T-cell (primary cell): ENCODE measurements at places on chromosomes 7 and 10. TPM values are rescaled to one million over a fixed set of nuclear protein-coding genes. Genes with fewer than 3 reads are reported as not detected.

DNA sequence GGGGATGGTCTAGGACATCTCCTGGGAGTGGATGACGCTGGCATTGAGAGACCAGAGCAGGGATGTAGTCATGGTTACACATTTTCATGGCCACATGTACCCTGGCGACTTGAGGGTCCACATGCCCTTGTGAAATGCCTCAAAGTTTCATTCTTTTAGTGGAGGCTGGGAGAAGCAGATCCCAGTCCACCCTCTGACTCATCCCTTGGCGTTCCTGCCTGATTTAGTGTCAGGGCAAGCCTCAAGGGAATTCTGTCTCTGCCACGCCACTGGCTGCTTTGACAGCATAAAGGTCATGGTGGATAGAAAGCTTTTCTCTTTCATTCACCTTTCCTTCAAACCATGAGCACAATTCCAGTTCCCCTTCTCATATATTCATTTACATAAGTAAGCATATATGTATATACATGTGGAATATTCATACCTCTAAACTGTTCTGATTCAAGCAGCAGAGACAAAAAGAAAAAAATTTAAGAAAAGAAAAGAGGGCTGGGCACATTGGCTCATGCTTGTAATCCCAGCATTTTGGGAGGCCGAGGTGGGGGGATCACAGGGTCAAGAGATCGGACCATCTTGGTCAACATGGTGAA, 21.8 kb upstream of the KIF5B start:
- H3K27me3 ChIP-seq: no peaks in the 10 kb centered on the region
- H3K4me1 ChIP-seq: no peaks in the 10 kb centered on the region
- no peak overlapping the region for H3K27ac ChIP-seq
- no peak for DNase-seq
- H3K4me3 ChIP-seq: no peak overlapping the region

- no peak overlapping the region for H3K27ac ChIP-seq
- H3K4me1 ChIP-seq: no peaks in the 10 kb centered on the region
- no peaks in the 10 kb centered on the region for H3K36me3 ChIP-seq
- peaks cover 2% of the 10 kb centered on the region for H3K27me3 ChIP-seq
- no peak overlapping the region for H3K4me3 ChIP-seq
Observed at GRCh38 chr10:16184906-16185305, 251.9 kb upstream of the PTER start.

GRCh38 chr10:29600067-29600466, 34.7 kb downstream of the SVIL start:
- H3K4me1 ChIP-seq: no peaks in the 10 kb centered on the region
- H3K27ac ChIP-seq: no peak overlapping the region
- H3K36me3 ChIP-seq: no peaks in the 10 kb centered on the region
- no peak overlapping the region for H3K4me3 ChIP-seq

Gene TSPAN13
- 0.76 TPM for total RNA-seq

Gene TUBAL3
- total RNA-seq: not detected

DNA sequence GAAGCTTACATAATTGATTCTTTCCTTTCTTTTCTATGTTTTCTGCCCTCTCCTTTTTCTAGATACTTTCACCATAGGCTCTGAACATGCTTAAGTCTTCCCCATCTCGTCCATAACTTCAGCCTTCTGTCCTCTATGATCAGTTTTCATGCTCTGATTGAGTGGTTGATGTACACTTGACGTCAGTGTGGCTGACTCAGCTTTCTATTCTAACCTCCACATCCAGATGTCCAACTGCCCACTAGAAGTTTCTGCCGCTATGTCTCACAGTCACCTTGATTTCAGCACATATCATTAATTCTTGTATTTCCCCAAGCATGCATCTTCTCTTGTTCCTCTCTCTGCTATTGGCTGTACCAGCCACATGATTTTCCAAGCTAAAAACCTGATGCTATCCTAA, 15.0 kb downstream of the CDK14 start:
- no peaks in the 10 kb centered on the region for H3K4me1 ChIP-seq
- H3K36me3 ChIP-seq: no peaks in the 10 kb centered on the region
- no peak for DNase-seq

DNA sequence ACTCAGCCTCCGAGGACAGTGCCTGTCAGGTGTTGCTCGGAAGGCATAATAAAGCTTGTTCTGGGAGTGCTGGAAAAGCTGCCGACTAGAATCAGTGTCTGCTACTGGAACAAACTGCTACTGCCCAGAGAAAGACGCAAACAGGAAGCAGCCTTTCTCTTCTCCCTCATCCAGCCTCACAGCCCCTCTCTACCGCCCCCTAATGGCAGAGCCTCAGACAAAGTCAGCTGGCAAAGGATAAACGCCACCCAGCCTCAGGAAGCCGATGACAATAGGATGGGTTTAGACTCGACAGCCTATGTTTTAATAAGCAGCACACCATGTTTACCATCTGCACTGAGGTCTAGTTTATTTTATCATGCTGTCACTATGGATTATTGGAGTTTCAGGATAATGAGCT, 169.5 kb upstream of the LYZL1 start:
- no peak overlapping the region for H3K27ac ChIP-seq
- H3K36me3 ChIP-seq: no peaks in the 10 kb centered on the region
- H3K4me1 ChIP-seq: no peaks in the 10 kb centered on the region
- no peak overlapping the region for H3K4me3 ChIP-seq
- peaks cover 6% of the 10 kb centered on the region for H3K27me3 ChIP-seq

Gene FAM25C
- not detected for total RNA-seq

DNA sequence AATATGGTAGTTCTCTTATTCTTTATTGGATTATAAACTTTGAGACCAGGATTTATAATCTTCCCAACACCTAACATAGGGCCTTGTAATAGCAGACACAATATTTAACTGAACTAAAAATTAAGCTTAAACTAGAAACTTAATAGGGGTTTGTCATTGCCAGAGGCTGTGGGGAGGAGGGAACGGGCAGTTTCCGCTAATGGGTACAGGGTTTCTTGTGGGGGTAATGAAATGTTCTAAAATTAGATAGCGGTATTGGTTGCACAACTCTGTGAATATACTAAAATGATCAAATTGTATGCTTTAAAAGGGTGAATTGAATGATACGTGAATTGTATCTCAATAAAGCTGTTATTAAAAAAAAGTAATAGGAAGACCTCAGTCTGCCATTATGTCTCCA, 45.4 kb downstream of the NT5C2 start:
- no peak overlapping the region for H3K4me3 ChIP-seq
- no peaks in the 10 kb centered on the region for H3K4me1 ChIP-seq
- no peak overlapping the region for H3K27ac ChIP-seq
- DNase-seq: no peak

DNA sequence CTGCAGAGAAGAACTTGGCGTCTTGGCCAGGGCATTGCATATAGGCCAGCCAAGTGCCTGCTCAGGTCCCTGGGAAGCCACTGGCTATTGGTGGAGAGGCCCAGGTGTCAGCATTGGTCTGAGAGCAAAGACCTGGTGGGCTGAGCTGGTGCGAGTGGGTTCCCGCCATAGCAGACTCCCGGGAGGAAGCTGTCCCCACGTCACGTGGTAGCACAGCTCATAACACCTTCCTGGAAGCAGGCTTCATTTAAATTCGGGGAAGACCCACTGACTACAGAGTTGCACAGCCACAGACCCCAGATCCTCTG, 130.5 kb downstream of the WDR37 start:
- no peak for DNase-seq
- H3K36me3 ChIP-seq: no peaks in the 10 kb centered on the region
- no peaks in the 10 kb centered on the region for H3K4me1 ChIP-seq
- peaks cover 49% of the 10 kb centered on the region for H3K27me3 ChIP-seq

GRCh38 chr10:30189238-30189580, 129.8 kb upstream of the JCAD start:
- H3K4me3 ChIP-seq: no peak overlapping the region
- H3K4me1 ChIP-seq: no peaks in the 10 kb centered on the region
- peaks cover 14% of the 10 kb centered on the region for H3K27me3 ChIP-seq
- DNase-seq: no peak

DNA sequence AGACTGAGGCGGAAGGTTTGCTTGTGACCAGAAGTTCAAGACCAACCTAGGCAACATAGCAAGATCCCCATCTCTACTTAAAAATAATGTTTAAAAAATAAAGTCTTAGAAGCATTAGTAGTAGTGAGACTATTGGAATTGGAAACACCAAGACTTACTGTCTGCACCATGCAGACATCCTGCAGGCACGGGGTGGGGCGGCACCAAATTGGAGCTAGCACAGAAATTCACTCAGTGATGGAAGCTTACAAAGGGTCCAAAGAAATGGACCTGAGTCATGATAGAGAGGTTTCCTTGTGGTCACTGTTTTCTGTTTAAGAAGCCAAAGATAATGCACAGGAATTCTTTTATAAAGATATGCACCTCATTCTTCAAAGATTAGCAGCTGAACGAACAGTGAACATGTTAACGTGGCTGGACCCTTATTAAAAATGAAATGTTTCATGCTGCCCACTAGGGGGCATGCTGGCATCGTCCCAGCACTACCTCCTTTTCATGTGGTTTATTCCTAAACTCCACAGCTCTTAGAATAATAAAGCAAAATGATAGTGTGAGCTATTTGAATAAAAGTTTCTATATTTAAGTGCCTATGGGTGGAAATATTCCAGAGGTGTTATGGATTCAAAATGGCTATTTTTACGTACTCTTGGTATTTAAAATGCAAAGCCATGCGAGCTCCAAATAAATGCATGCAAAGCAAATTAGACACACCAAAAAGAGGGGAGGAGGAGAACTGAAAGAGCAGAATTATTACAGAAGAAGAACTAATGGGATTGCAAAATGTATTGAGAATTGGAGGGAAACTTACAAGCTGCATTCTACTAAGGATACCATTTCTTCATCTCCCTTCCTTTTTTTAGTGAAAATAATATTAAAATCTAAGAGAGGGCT, 28.6 kb downstream of the PDSS1 start:
- H3K4me3 ChIP-seq: no peak overlapping the region
- H3K27ac ChIP-seq: no peak overlapping the region
- DNase-seq: peak; percentile 75
- no peaks in the 10 kb centered on the region for H3K27me3 ChIP-seq
- no peaks in the 10 kb centered on the region for H3K4me1 ChIP-seq

Gene TRIM73
- 20.7 TPM for total RNA-seq

DNA sequence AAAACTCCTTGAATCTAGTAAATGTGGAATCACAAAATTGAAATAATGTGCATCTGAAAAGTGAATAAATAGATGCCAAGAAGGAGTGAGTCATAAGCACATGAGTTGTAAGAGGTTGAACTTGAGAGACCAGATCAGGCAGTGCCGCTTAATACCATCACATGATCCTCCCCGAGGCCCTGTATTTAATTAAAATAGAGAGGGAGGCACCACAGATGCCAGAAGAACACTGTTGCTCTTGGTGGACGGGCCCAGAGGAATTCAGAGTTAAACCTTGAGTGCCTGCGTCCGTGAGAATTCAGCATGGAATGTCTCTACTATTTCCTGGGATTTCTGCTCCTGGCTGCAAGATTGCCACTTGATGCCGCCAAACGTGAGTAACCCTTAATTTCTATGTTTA, at the start of gene GPNMB:
Gene GPNMB (plus strand): TSS at position 221 of the 400 bp plus-strand sequence. CDS start 83 bp downstream, at position 304.
- H3K27ac ChIP-seq: no peak within 1 kb of the TSS
- H3K27me3 ChIP-seq: peaks cover 7% of the 10 kb centered on the region
- no peaks in the 10 kb centered on the region for H3K36me3 ChIP-seq
- DNase-seq: no peak

GRCh38 chr7:1423264-1423811, 35.9 kb downstream of the MICALL2 start:
- no peak for DNase-seq
- H3K4me1 ChIP-seq: no peaks in the 10 kb centered on the region
- no peak overlapping the region for H3K4me3 ChIP-seq
- no peak overlapping the region for H3K27ac ChIP-seq
- H3K36me3 ChIP-seq: no peaks in the 10 kb centered on the region

Gene EBLN1
- total RNA-seq: not detected

DNA sequence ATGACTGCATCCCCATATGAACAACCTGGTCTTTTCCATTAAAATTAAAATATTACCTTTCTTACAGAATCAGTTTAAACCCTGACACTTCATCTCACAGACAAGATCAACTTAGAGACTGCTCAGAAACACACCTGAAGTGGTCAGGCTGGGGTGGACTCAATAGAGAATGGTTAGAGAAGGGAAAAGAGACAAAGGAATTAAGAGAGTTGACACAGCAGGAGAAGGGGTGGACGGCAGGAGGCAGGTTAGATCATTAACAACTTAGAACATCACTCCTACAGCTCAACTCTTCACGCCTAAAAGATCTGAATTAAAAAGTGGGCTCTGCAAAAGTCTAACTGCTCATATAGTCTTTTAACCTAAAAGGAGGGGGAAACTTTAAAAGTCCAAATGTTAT, 157.7 kb upstream of the COL1A2 start:
- no peak overlapping the region for H3K4me3 ChIP-seq
- no peaks in the 10 kb centered on the region for H3K27me3 ChIP-seq
- no peaks in the 10 kb centered on the region for H3K4me1 ChIP-seq
- H3K27ac ChIP-seq: no peak overlapping the region

GRCh38 chr10:26621889-26622711, 75.4 kb upstream of the PDSS1 start:
- no peak overlapping the region for H3K27ac ChIP-seq
- peaks cover 16% of the 10 kb centered on the region for H3K27me3 ChIP-seq
- peaks cover 10% of the 10 kb centered on the region for H3K4me1 ChIP-seq
- DNase-seq: no peak
- H3K4me3 ChIP-seq: peak overlapping the region; percentile 37

Gene HOXA4
- total RNA-seq: 0.38 TPM

DNA sequence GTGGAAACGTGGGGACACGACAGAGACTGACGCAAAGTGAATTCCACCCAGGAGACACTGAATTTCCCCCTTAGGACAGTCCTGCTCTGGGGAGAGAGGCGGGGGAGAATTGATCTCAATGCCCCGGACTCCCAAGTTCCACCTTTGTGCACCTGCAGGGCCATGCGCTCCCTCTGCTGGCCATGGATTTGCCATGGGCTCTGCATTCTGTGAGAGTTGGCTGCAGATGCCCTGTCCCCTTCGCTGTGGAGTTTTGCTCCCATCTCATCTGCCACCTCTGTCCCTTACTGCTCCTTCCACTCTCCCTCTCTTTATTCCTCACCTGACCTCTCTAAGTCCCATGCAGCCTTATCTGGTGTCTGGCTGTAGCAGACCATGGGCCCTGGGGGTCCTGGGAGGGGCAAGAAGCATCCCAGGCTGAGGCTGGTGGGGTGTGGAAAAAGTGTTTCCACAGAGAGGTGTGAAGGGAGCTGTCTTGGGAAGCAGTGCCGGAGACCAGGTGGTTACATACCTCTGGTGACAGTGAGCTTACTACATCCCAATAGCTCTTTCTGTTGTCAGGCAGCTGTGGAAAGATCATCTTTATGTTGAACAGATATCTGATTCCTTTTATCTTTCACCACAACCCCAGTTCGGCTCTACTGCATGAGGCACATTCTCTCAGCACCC, 14.3 kb downstream of the GHRHR start:
- no peak overlapping the region for H3K4me3 ChIP-seq
- DNase-seq: no peak
- H3K36me3 ChIP-seq: no peaks in the 10 kb centered on the region
- H3K27ac ChIP-seq: no peak overlapping the region

Gene NPC1L1
- total RNA-seq: 0.06 TPM
